ENCODE measurements at places on chromosomes 5 and 9.

DNA sequence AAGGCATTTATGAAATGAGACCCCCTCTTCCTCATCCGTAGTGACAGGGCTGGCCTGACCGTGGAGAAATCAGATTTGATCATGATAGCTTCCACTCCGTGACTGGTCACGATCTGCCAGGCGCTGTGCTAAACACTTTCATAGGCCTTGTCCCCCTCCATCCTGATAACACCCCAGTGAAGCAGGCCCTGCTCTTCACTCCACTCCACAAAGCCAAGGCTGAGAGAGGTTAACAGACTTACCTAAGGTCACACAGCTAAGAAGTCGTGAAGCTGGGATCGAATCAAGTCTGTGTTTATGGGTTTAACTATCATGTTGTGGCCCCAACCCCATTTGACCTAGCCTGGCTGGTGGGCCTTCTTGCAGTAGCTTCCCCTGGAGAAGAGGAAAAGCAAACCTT is 53.3 kb upstream of the IL17B start:
- DNase-seq = no peak

DNA sequence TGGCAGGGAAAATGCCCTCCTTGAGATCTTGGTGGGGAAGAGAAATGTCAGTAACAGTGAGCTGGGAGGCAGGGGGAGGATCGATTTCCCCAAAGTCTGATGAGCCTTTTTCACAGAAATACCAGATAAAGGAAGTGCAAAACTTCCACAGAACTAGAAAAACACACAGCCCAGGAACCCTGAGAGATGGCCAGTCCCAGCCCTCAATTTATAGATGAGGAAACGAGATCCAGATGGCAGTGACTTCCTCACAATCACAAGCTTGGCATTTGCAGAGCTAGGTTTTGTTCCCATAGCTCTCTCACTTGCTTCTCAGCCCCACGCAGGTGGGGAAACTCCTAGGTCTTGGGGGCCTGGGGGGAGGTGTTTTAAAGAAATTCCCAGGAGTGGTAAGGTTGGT is 3.8 kb upstream of the GGTA1 start:
- DNase-seq = no peak

DNA sequence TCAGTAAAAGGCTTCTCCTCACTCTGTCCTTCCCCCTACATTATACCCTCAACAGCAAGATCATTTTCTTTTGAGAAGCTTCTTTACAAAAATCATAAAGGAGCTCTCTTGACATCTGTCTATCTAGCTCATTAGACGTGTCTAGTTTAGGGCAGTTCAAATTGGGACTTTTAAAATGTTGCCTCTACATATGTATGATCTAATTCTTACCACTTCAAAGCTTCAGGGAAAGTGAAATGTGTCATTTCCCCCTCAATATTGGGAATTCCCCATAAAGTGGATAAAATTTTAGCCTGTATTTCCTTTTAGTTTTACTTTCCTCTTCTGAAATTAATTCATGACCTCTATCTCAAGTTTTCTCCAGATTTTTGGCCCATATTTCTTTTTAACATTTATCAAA is 323.7 kb downstream of the ARRDC3 start:
- no peak for DNase-seq

- no peak for DNase-seq
Measured at GRCh38 chr5:94771742-94772141, 153.3 kb downstream of the SLF1 start.

DNA sequence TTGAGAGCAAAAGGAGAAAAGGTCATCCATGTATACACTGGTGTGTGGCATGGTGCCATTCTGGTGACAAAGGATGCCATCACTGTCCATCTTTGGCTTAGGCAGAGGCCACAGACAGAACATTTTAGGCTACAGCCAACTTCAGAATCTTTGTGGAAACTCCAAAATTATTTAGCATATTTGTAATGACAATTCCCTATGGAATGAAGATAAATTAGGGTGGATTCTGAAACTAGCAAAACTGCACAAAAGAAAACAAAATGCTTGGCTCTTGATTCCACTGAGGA is 92.5 kb downstream of the FBXW11 start:
- DNase-seq = no peak

GRCh38 chr9:130846487-130847305 is 11.6 kb downstream of the ABL1 start:
- no peak for DNase-seq

GRCh38 chr5:167708449-167708848 is 583.0 kb upstream of the WWC1 start:
- DNase-seq = no peak

DNA sequence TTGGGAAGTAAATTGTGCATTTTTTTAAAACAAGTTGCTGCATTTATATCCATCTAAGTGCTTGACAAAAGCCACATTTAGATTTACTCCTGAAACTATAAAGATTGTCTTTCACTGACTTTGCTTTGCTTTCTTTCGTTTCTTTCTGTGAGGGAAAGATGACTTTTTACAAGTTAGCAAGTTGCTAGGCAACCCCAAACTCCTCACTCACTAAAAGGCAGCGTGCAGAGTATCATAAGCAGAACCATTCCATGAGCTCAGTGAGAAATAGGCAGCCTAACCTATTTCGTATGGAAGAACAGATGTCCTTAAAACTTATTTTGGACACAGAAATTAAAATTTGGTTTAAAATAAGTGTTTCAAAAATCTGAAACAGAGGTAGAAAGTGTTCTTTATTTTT is 29.0 kb downstream of the KLF9 start:
- no peak for DNase-seq

All from stromal cell of bone marrow (primary cell).